ENCODE measurements at places on chromosomes 1 and 21.

DNA sequence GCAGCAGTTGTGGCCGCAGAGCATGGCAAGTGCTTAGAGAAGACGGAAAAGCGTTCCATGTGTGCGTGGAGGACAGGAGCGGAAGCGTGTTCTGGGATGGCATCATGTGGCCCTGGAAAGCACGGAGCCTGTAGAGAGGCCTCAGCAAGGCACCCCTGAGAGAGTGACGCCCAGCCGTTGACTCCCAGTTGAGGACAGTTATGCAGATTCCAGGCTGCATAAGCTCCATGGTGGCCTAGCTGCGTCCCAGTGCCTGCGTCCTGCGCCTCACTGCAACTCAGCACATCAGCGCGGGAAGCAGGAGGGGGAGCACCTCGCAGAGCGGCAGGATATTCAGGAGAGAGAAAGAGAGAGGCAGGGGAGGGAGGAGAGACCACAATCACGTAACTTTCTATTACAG, 49.0 kb upstream of the TTC34 start:
- DNase-seq, result no peak

DNA sequence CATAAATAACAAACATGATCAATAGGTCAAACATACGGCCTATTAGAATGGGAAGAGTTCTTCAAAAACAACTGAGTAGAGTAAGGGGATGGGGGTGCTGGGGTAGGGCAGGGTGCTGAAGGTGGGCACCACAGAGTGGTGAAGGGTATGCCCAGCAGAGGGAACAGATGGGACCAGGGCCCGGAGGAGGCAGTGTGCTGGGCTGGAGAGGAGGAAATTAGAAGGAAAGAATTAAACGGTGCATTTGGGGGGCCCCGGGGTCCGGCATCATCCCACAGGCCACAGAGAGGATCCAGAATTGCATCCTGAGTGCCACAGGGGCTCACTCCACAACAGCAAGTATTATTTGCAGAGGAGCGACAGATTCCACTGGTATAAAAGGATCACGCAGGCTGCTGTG, 94.5 kb downstream of the GLIS1 start:
- no peak for DNase-seq

GRCh38 chr1:200445213-200445612, 35.4 kb upstream of the ZNF281 start:
- no peak for DNase-seq

GRCh38 chr1:8925406-8925805, 20.3 kb upstream of the CA6 start:
- no peak for DNase-seq

DNA sequence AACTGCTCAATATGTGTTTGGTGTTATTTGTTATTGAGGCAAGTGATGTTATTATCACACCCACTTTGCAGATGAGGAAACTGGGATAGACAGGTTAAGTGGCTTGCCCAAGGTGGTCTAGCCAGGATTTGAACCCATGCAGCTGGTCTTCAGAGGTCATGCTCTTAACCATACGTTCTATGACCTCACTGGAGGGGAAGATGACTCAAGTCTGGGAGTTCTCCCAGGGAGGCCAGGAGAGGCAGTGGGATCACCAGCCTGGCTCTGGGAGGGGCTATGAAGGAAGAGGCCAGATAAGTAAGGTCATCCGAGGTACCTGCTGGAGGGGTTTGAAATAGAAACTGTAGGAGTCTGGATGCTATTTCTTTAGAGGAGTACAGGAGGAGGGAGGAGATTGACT, 95.3 kb downstream of the NAV1 start:
- DNase-seq, result no peak

DNA sequence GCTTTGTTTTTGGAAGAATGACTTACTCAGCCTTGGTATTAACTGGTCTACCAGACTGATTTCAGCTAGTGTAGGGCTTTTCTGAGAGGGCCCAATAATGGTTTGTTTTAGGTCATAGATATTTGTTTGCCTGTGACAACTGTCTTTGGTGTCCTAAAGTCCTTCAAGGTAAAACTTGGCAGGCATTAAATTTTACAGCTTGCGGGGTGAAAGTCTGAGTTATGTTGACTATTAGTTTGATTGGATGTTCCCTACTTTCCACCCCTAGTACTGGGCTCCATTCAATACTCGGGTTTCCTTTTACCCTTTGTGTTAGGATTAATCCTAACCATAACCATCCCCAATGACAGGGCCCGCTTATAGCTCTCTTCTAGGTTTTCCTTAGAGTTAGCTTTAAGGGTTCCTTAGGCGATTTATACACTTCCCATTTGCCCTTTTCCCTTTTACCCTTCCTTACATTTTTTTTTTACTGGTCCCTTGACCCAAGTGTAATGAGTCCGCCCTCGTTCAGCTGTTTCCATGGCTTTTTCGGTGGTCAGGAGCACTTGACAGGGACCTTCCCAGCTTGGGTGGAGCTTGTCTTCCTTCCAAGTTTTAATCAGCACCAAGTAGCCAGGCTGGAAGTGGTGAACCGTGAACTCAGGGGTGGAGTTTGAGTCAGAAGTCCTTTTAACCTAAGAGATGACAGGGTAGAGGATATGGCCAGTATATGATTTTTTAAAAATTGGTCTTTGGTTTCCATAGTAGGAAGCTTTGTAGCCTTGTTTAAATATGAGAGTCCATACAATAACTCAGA, 28.5 kb upstream of the LCE5A start:
- no peak for DNase-seq

GRCh38 chr1:226363801-226364513, 43.9 kb downstream of the PARP1 start:
- no peak for DNase-seq

- DNase-seq, result no peak
Observed at GRCh38 chr1:24735509-24736375, 9.5 kb upstream of the CLIC4 start.

- DNase-seq, result no peak
Observed at GRCh38 chr1:205567716-205568115, 63.2 kb downstream of the CDK18 start.

DNA sequence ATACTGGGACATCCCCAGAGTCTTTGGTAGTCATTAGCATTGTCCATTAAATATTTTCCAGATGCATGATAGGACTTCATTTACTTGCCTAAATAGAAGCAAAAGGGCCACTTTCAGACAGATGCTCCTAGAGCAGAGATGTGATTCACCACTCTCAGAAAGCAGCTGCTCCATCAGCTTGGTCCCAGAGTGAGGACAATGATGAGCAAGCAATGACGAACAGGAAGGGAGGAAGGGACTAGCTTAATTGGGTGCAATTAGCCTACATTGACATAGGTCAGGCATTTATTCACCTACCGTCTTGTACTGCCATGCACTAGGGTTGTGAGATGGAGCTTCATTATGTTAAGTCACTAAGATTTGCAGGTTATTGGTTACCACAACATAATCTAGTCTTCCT, 85.1 kb upstream of the PLXNA2 start:
- no peak for DNase-seq

DNA sequence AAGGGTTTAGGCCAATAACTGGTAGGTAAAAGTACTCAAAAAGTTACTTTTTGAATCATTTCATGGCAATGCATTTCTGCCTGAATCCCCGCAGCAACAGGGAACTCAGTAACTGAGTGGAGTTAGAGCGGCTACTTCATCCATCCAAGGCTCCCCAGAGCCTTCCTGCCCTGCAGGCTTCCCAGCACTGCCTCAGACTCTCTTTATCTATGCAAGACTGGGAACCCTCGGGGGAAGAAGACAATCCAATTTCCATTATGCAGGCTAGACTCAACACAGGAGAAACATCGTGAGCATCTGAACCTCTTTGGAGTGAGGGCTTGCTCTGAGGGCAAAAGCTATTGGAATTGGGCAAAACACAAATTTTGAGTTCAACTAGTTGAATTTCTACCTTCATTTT, 23.1 kb downstream of the ZMYND12 start:
- DNase-seq, result no peak

GRCh38 chr21:25636727-25637126, 2.3 kb upstream of the JAM2 start:
- DNase-seq, result no peak

DNA sequence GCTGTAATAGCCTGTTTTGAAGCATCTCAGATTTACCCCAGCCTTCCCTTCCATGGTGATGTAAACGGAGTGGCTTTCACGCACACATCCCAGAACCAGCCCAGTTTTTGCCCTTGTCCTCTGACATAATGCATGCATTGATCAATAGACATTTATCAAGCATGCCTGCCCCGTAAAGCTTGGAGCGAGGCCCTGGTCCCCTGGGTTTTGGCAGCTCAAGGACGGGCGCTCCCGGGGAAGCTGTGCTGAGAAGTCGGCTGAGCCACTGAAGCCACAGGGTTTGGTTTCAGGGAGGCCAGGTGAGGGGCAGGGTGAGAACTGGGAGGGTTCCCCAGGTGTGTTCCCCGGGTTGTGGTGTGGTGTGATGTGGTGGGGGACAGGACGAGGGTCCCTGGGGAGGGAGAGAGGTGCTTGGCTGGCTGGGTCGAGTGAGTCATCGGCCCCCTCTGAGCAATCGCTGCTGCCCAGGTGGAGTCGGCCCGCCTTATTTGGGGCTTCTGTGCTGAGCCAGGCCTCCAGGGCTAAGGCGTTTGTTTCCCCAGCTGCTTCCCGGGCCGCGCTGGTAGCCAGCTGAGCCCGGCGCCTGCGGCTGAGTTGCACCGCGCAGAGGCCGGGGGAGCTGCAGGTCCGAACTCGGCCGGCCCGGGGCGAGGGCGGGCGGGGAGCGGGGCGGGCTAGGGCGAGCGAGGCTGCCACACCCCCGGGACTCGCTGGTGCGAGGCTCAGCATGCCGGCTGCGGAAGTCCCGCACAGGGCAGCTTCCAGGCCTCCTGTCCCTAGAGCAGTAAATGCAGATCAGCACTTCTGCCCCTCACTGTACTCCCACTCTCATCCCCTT, 23.6 kb downstream of the ATP2B4 start:
- DNase-seq, result peak; percentile 51

DNA sequence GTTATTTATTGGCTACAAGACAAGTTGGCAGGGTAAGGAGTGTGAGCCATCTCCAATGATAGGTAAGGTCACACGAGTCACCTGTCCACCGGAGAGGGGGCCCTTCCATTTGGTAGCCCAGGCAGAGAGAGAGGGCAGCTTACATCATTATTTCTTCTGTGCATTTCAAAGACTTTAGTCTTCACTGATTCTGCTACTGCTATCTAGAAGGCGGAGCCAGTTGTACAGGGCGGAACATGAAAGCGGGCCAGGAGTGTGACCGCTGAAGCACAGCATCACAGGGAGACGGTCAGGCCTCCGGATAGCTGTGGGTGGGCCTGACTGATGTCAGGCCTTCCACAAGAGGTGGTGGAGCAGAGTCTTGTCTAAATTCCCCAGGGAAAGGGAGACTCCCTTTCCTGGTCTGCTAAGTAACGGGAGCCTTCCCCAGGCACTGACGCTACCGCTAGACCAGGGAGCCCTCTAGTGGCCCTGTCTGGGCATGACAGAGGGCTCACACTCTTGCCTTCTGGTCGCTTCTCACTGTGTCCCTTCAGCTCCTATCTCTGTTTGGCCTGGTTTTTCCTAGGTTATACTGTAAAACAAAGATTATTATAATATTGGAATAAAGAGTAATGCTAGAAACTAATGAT, 36.7 kb downstream of the ZNF695 start:
- peak; percentile 13 for DNase-seq

DNA sequence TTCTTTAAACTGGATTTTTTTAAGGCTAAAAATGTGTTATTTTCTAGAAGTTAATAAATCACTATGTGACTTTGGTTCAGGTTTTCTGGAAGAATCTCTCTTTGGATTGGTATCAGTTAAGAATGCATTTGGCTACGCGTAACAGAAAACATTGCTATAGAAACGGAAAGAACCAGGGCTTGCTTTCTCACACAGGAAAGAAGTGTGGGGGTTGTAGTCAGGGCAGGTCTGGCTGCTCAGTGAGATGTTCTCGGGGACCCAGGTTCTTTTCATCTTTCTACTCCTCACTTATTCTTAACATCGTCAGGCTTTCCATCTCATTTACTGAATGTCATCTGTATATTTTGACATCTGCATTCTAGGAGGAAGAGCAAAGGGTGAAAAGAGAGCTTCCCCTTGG, 191.4 kb downstream of the ZBTB18 start:
- DNase-seq, result no peak

- no peak for DNase-seq
Observed at GRCh38 chr1:155648207-155649147, 38.5 kb downstream of the MSTO1 start.
